ELF-1 (cell line): ENCODE measurements at places on chromosomes 3 and 15.

GRCh38 chr15:61141497-61142125 is 87.5 kb downstream of the RORA start:
- DNase-seq, result no peak

DNA sequence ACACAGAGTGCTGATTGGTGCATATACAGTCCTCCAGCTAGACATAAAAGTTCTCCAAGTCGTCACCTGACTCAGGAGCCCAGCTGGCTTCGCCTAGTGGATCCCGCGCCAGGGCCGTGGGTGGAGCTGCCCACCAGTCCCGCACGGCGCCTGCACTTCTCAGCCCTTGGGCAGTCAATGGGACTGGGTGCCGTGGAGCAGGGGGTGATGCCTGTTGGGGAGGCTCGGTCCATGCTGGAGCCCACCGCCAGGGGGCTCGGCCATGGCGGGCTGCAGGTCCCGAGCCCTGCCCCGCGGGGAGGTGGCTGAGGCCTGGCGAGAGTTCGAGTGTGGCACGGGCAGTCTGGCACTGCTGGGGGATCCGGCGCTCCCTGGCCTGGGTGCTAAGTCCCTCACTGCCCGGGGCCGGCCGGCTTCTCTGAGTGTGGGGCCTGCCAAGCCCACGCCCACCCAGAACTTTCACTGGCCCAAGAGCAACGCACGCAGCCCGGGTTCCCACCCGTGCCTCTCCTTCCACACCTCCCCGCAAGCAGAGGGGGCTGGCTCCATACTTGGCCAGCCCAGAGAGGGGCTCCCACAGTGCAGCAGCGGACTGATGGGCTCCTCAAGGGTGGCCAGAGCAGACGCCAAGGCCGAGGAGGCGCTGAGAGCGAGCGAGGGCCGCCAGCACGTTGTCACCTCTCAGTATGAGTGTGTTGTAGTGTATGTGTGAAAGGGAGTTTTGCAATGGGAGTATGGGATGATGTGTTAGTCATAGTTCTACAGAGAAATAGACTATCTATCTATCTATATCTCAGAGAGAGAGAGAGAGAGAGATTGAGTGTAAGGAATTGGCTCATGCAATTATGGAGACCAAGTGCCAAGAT is 69.0 kb downstream of the UBE2E2 start:
- DNase-seq, result no peak

GRCh38 chr15:62035256-62035924 is 24.9 kb downstream of the VPS13C start:
- no peak for DNase-seq

DNA sequence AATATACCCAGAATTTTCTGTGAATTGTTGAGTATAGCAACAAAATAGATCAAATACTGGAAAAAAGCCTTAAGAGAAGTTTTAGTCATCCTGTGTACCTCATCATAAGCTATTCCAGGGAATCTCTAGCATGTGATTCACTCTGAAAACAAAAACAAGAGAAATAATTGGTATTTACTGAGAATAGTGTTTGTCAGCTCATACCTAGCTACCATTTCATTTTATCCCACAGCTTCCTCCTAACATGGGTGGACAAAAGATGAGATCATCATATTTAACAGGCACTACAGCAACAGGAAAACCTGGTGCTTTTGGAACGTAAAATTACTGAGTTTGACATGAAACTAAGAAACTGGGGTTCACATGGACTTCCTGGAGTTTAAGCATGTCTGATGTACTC is 753.5 kb upstream of the NECTIN3 start:
- DNase-seq, result no peak

DNA sequence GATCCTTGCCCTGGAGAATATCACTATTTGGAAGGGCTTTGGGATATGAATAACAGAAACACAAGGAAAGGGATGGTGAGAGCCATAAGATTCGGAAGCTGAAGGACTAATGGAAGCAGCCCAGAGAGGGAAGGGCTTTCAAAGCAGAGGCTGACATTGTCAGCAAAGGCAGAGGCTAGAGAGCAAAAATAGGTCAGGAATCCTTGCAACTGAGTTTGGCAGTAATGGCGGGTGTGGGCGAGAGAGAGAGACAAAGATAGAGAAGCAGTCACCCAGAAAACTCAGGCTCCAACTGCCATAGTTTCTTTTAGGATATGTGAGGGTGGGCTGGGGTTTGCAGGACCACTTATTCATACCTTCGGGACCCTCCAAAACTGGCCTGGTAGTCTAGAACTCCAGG is 248.6 kb downstream of the OPA1 start:
- no peak for DNase-seq

- DNase-seq, result no peak
These were observed 41.7 kb upstream of the PRICKLE2 start for GRCh38 chr3:64266983-64267382.

DNA sequence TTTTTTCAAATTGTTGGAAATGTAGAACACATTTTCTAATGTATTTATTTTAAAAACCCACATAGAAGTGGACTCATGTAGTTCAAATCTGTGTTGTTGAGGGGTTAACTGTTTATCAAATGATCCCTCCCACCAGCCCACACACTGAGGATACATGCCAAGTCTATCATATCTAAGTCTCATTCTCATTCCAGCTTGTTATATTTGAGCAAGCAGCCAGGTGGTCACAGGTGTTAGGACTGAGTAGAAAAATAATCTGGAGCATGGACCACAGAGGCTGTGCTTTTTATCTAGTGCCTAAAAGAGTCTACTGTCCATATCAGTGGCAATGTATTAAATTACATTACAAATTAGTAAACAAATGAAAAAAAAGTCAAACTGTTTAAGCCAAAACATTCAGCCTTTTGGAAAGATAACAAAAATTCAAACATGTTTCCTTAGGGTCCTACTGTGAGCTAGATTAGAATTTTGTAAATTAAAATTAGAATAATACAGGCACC is 20.7 kb upstream of the SPESP1 start:
- DNase-seq, result no peak
